Gastroesophageal sphincter (tissue), 4 donors: ENCODE measurements at places on chromosomes 12 and 14. TPM values are rescaled to one million over a fixed set of nuclear protein-coding genes. Genes with fewer than 3 reads are reported as not detected.

Gene OTX2
- total RNA-seq, result not detected

Gene MYF5
- total RNA-seq, result not detected

Gene PRB4
- total RNA-seq, result not detected

Gene IL31
- not detected for total RNA-seq

Gene DPF3
- total RNA-seq, result 0.37 TPM

Gene TEX52
- total RNA-seq, result not detected

Gene PTGER2
- 5.5 TPM for total RNA-seq

Gene FAM222A
- total RNA-seq, result 1.2 TPM

Gene EPYC
- not detected for total RNA-seq

Gene BLTP3B
- 41.7 TPM for total RNA-seq

Gene SMIM41
- 12.8 TPM for total RNA-seq

Gene SPRING1
- 5.8 TPM for total RNA-seq

Gene CIROP
- 0.13 TPM for total RNA-seq

Gene DNAAF2
- 8.6 TPM for total RNA-seq

Gene TCL1A
- not detected for total RNA-seq

Gene RNF212B
- total RNA-seq, result not detected

Gene RPGRIP1
- 0.13 TPM for total RNA-seq

Gene MYBPC1
- total RNA-seq, result not detected

Gene KCNJ8
- total RNA-seq, result 31.0 TPM

Gene TMTC1
- 94.0 TPM for total RNA-seq

Gene KLRC4
- not detected for total RNA-seq

Gene SDSL
- total RNA-seq, result 3.6 TPM

Gene PARP2
- 9.3 TPM for total RNA-seq

Gene TTC6
- total RNA-seq, result 1.1 TPM

Gene ENO2
- 31.5 TPM for total RNA-seq

Gene PMCH
- not detected for total RNA-seq

Gene ASCL1
- total RNA-seq, result 0.15 TPM

Gene CLEC2B
- total RNA-seq, result 3.4 TPM

Gene SLC17A8
- total RNA-seq, result not detected

Gene RAN
- total RNA-seq, result 171 TPM

Gene LAG3
- total RNA-seq, result 3.0 TPM

Gene GLIPR1L1
- total RNA-seq, result not detected

Gene TSPAN19
- total RNA-seq, result 0.10 TPM

Gene OR6C2
- not detected for total RNA-seq

Gene CCND2
- 149 TPM for total RNA-seq

Gene AJUBA
- 23.4 TPM for total RNA-seq

Gene CD4
- 2.6 TPM for total RNA-seq

Gene ANKRD33
- not detected for total RNA-seq

Gene CKAP4
- 36.3 TPM for total RNA-seq

Gene VWF
- 116 TPM for total RNA-seq

Gene DMAC2L
- total RNA-seq, result 21.6 TPM

Gene CACNB3
- 9.4 TPM for total RNA-seq

Gene TAS2R10
- total RNA-seq, result not detected

Gene SMCO2
- not detected for total RNA-seq

Gene EEF1AKMT3
- total RNA-seq, result 10.8 TPM
